ENCODE measurements at places on chromosomes 11 and 22.
A peak's percentile ranks its signal among the peaks of the same experiment; 100 is the strongest.

DNA sequence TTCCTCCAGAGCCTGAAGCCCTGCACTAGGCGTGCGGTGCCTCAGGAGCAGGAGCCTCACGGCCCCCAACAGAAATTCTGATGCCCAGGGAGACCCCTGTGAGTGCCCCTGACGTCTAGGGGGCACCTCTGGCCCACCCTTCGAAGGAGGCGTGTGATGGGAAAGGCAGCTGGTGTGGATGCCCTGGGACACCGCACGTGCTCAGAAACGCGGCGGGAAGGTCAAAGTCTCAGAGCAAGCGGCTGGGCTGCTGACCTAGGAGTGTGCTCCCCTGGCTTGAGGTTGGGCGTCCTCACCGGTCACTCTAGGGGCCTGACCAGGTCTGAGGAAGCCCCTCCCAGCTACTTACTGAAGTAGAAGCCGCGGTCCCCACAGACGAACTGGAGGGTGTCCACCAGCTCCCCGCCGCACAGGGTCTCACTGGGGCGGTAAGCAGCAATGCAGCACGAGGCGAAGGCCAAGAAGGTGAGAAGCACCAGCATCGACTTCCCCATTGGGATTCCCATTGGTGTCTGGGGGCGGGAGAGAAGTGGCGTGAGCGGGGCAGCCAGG, 4.1 kb downstream of the IGF2 start:
- no peak for DNase-seq

DNA sequence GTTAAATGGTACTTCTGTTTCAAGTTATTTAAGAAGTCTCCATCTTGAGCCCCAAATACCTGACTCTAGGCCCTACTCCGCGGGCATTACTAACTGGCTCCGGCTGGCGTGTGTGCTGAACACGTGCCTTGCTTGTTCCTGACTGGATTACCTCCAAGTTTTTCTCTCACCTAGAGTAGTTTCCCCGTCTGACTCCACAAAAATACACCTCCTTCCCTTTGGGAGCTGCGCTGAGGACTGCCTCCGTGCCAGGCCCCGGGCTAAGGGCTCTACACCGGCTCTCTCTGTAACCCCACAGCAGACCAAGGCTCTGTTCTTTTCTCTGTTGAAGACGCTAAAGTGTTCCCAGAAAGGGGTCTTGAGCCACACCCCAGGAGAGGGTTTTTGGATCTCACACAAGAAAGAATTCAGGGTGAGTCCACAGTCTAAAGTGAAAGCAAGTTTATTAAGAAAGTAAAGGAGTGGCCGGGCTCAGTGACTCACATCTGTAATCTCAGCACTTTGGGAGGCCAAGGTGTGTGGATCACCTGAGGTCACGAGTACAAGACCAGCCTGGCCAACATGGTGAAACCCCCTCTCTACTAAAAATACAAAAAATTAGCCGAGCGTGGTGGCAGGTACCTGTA, 61.8 kb downstream of the ANO1 start:
- no peak for DNase-seq

- DNase-seq, result peak; percentile 24
These were observed 807.6 kb downstream of the BRD1 start for GRCh38 chr22:49019737-49020713.

- DNase-seq, result peak; percentile 87
These were observed 7.9 kb downstream of the FOXR1 start for GRCh38 chr11:118979434-118979833.

GRCh38 chr11:5803982-5804381, 4.7 kb upstream of the OR52N2 start:
- DNase-seq, result no peak

DNA sequence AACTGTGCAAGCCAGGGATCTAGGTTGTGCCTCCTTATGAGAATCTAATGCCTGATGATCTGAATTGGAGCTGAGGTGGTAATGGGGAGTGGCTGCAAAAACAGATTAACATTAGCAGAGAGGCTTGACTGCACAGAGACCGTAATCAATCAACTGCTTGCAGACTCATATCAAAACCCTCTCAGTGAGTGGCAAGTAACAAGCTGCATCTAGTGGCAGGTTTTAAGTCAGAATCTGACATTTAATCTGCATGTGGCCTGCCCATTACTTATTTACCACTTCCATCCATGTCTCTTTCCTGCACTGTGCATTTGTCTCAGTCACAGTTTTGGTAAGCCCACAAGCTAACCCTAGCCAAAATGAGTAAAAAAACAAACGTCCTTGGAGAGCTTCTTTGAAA, 11.2 kb downstream of the C11orf58 start:
- DNase-seq, result no peak

DNA sequence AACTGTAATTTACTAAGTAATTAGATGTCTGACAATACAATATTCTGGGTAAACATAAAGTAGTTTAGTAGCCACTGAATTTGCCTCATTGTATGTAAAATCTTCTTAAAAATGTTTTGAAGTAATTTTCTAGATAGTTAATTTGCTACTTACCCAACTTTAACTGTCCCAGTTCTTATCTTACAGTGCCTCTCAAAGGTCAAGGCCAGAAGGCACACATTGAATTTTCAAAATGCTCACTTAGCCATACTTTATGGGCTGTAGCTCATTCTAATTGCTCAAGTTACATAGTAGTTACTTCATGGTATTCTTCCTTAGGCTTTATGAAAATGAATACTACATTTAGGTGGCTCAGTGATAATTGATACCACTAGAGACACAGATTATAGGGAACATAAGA, 666.6 kb downstream of the CNTN5 start:
- peak; percentile 1 for DNase-seq

DNA sequence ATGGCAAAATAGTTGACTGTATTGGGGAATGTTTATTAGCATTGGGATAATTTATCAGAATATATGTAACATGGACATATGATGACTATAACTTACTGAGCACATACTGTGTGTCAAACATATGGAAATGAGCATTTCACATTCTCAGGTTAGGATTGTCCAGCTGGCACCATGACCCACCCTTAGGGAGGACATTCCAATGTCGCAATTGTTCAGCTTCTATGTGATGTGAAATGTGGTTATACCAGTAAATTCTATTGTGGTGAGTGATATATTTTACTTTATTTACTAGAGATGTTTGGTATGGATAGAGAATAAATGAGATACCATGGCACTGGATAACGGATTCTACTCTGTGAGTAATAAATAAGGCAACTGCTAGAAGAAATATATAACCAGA, 50.4 kb downstream of the OR4A47 start:
- no peak for DNase-seq

GRCh38 chr11:111829185-111829968, 42.0 kb downstream of the ALG9 start:
- DNase-seq, result no peak

DNA sequence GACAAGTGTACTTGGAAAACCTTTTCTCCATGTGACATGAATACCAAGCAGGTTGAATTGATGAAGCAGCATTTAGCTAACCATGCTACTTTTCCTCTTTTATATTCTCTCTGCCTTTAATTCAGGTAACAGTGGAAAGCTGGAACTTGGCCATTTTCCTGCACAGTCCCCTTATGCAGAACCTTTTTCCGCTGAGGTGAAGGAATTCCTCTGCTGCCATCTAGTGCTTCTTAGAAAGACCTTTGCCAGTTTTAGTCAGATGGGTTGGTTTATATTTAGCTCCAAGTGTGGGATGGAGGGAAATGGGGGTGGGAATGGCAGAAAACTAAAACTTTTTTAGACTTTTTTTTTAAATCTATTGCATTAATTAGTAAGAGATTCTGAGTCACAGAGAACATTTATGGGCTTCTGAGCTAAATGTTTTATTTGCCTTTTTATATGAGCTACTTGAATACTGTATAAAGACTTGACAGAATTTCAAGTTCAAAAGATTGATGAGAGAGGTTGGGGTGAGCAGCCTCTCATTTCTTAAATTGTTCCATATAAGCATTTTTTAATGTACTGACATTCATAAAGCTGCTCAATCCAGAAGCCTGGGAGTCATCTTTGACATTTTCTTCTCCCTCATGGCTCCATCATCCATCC, 153.9 kb upstream of the ZC3H12C start:
- peak; percentile 27 for DNase-seq

GRCh38 chr11:112464949-112465348, 204.3 kb upstream of the PLET1 start:
- DNase-seq, result no peak

- no peak for DNase-seq
These were observed 5.2 kb upstream of the ZC3H12C start for GRCh38 chr11:110087812-110088534.

GRCh38 chr11:77096591-77097019, 6.0 kb upstream of the OMP start:
- no peak for DNase-seq

DNA sequence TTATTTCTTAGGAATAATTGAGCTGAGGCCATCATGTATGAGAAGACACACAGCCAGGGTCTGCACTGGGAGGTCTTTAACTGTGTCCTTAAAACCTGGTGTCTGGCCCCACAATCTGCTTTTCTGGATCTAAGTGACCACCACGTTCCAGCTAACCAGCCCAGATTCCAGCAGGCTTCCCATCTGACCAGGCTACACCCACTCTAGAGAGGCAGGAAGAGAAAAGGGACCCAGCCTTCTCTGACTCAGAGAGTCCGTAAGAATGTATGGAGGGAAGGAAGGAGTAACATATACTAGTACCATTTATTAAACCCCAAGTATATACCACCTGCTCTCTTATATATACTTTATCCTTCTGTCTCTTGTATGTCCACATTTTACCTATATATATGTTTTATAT, 80.1 kb downstream of the LDLRAD3 start:
- DNase-seq, result no peak

DNA sequence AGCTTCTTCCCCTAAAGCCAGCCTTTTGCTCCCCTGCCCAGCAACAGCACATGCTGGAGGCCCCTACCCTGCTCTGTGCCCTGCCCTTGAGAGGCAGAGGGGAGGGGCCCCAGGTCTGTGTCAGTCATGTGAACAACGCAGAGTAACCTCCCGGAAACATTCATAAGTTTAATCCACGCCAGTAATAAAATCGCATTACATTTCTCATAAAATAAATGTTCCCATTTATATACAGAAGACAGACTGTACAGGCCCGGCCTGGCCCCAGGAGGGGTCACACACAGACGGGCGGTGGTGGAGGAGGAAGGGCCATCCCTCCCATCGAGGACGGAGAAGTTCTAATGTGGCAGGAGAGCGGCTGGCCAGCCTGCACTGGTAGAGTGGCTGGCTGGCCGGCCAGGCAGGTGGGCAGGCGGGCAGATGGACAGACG, 39.5 kb downstream of the LMO1 start:
- DNase-seq, result no peak

DNA sequence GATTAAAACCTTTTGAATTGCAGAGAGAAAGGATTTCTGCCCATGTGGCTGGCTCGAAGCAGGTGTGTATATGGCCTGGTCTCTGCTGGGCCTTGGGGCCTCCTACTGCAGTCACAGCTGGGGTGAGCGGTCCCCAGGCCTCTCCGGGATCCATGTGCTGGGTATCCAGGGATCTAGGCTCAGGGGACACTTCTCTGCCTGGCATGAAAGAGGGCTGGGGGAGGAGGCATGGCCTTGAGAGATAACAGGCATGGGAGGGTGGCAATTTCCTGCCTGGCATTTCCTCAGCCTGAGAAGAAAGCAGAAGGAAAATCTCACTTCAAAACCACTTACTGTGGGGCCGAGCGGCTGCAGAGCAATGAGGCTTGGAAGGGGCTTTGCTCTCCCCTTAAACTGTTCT, 20.3 kb upstream of the PARVG start:
- no peak for DNase-seq

GRCh38 chr11:61706452-61707400, 26.5 kb downstream of the DAGLA start:
- no peak for DNase-seq

GRCh38 chr22:18065256-18065655, 12.5 kb upstream of the PEX26 start:
- DNase-seq, result peak; percentile 67

DNA sequence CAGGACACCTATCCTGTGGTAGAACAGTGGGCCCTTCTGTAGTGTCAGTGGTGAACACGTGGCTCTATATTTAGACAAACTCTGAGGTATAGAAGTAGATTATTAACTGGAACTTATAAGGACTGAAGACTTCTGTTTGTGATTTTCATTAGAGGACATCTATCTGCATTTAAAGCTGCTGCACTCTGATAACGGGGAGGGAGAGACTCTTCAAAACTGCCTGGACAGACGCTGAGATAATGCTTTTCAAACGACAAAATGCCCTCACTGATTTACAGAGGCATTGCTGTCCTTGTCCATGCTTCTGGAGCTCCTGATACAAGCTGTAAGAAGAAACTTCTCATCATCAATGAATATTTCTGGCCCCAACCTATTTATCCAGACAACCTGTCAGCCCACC, 425.2 kb downstream of the OPCML start:
- no peak for DNase-seq

GRCh38 chr11:70104419-70104818, 26.3 kb downstream of the ANO1 start:
- no peak for DNase-seq

- no peak for DNase-seq
These were observed 653 bp downstream of the NAGA start for GRCh38 chr22:42069801-42070516.

DNA sequence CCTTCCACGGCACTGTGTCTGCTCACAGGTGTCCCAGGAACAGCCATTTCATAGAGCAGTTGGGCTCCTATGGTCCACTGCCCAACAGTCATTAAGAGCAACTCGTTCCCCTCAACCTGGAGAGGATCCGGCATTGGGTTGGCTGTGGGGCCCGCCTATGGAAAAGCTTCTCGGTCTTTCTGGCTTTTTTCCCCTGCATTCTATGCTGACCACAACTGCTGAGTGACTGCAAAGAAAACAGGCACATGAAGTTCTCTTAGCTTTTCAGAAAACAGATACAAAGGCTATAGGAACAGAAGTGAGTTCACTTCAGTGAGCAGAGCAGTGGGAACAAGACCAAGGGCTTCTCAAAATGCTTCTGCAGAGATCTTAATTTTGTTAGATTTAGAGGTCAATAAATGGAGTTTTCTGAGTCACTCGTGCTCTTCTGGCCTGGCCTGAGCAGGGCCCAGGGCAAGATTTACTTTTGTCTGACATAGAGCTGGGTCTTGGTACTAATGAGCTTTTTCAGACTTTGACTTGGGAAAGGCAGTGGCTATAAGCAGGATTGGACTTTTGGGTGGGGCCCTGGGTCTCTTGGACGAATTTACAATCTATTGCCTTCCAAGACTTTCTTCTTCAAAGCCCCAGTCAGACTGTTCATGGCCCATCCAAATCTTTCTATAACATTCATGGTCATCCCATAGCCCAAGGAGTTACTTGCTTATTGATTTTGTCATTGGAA, 13.6 kb upstream of the APOL5 start:
- no peak for DNase-seq

GRCh38 chr11:84580428-84580827, 1046.7 kb downstream of the DLG2 start:
- DNase-seq, result peak; percentile 5

Data from H7 (cell line).